Stimulated activated CD4-positive, alpha-beta T cell treated with anti-CD3 and anti-CD28 coated beads, Interleukin-1b, Interleukin-23, amount 100 ng/mL, for 1 hour (primary cell): ENCODE measurements at places on chromosomes 7 and 10.

DNA sequence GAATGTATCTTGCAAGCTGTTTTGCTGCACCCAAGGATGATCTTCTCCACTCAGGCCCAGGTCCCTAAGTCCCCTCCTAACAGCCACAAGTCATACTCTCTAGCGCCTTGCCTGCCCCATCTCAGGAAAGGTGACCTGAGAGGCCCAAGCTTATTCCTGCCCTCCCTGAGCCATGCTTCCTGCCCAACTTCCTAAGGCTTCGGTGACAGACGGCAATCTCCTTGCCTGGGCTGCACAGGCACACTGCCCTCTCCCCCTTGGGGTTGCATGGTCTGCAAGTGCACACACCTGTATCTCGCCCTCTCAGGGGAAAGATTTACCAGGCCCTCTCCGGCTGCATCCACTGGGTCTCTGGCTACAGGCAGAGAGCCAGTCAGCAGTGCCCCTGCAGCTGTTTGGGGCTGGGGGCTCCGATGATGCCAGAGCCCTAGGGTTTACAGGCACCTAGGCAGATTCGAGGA is 771 bp upstream of the ADIRF start:
- no peak for DNase-seq

GRCh38 chr7:143287339-143287934 is 714 bp upstream of the CASP2 start:
- DNase-seq = no peak

GRCh38 chr7:37141742-37142141 is 306.9 kb downstream of the ELMO1 start:
- no peak for DNase-seq

- DNase-seq = no peak
Measured at GRCh38 chr10:90960355-90960814, 39.5 kb upstream of the ANKRD1 start.

DNA sequence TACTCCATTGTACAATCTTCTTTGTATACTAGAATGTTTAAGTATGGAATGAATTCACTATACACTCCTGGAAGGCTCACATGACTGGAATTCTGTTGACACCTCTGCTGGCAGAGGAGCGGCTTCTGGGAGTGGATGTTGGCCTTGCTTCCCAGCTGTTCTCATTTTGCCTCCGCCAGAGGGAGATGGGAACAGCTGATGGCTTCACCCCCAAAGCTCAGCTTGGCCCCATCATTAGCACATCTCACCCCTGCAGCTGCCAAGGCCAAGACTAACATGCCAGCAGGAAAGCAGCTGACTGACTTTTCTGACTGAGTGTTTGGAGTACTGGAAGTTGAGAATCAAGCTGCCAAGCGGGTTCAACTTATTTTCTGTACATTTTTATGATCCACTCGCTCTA is 15.1 kb downstream of the ADAM12 start:
- DNase-seq = no peak

- DNase-seq = no peak
Measured at GRCh38 chr10:95544783-95545500, 16.2 kb downstream of the SORBS1 start.

DNA sequence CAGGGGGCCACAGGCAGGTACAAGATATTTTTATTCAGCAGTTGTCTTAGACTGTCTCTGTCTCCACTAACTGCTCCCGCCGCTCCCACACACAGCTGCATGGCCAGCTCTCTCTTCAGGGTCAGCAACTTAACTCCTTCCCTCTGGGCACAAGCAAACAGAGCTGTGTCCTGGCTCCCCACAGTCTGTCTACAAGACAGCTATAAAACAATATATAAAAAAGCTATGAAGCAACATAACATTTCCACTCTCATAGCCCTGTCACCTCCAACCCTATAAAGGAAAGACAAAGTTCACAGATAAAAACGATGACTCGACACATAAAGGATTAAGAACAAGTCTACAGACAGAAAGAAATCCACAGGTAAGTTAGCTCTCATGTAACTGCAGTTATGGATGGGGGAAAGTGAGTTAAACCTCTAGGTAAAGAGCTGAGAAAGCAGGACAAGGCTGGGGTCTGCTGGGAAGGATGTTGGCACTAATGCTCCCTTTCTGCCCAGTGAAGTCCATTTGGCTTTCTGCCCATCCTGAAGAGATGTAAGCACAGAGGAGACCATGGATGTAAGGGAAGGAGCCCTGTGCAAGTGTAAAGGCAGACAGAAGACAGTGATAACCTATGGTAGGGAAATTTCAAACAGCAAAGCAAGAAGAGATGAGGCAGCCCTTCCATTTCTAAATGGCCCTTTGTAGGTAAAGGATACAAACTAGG is 27.0 kb downstream of the RAPGEF5 start:
- DNase-seq = no peak

DNA sequence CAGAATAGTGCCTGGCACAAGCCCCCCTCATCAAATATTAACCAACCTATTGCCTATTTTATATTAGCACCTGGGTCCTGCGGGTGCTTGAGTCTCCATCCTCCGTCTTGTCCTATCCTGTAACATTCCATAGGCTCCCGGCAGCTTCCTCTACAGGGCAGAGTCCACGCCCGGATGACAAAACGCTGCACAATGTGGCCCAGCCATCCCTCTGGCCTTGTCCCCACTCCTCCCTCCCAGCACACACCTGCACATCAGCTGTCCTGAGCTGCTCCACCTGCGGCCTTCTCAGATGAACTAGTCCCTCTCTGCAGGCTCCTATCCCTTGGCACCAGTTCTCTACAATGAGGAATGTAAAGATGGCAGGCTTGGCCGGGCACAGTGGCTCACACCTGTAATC is 153.5 kb upstream of the PDE1C start:
- DNase-seq = no peak

DNA sequence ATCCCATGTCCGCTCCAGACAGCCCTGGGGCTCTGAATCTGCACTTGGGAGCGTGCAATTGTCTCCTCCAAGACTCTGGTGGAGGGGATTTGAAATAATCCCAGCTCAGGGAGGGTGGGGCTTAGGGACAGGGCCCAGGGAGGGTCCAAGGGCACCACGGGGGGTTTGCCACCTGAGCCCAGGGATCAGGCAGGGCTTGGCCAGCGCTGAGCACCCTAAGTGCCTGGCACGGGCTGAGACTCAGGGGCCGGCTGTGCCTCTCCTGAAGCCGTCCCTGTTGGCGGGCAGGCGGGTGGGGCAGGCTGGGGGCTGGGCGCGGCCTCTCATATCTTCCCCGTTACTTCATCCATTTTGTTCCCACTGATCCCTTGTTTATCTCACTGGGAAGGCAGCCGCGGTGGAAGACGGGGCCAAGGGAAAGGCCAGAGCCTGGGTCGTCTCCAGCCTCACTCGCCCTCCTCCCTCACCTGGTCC is 41.8 kb upstream of the ELN start:
- DNase-seq = no peak

- DNase-seq = no peak
Measured at GRCh38 chr10:128628252-128628651, 502.0 kb upstream of the MKI67 start.

DNA sequence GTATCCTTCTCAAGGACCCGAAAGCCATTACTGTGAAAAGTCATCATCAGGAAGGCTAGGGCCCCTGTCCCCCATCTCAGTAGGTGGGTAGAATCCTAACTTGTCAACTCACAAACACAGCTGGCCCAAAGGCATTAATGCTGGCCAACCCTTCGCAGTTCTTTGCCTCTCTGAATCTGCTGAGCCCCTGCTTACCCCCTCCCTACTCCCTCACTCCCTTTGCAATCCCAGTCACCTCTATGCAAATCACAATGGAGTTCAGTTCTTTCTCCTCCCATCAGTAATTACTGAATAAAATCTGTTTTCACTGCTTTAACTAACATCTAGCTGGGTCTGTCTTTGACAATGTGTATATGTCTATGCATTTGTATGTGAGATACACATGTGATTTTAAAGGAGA is 38.1 kb upstream of the AOAH start:
- no peak for DNase-seq

- no peak for DNase-seq
Measured at GRCh38 chr10:11214407-11214806, 196.7 kb downstream of the CELF2 start.

- no peak for DNase-seq
Measured at GRCh38 chr7:2072042-2072441, 160.7 kb downstream of the MAD1L1 start.

GRCh38 chr10:130575756-130576285 is 439.6 kb downstream of the GLRX3 start:
- no peak for DNase-seq
